ENCODE measurements at places on chromosomes 5 and 9. TPM values are rescaled to one million over a fixed set of nuclear protein-coding genes. Genes with fewer than 3 reads are reported as not detected.

PRXL2C gene
- 2.5 TPM for total RNA-seq

AGXT2 gene
- not detected for total RNA-seq

FGF18 gene
- 0.18 TPM for total RNA-seq

PCDHGA8 gene
- not detected for total RNA-seq

POC5 gene
- total RNA-seq: 15.7 TPM

PCDHGA7 gene
- total RNA-seq: not detected

SHB gene
- 2.8 TPM for total RNA-seq

SLC4A9 gene
- 0.36 TPM for total RNA-seq
